ENCODE measurements at places on chromosomes 1 and 21.

- DNase-seq: peak; percentile 8
Measured at GRCh38 chr1:108750476-108751181, 4.2 kb downstream of the STXBP3 start.

DNA sequence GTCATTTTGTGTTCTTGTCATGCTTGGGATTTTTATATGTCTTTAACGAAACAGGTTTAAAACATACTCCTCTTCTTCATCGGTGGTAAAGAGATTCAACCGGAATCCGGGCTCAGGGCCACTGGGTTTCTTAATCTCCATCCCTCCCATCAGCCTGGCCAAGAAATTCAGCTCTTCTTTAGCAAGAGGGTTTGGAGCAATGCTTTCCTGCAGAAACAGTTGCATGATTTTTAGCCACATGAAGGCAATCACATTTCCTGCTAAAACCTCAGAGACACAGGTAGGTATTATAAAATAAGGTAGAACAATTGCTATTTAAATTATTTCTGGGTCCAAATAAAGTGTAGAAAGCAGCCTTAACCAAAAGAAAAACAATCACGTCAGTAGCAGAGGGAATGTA, 22.7 kb upstream of the LSM10 start:
- no peak for DNase-seq

GRCh38 chr1:38151399-38151798, 104.8 kb upstream of the POU3F1 start:
- DNase-seq: no peak

- no peak for DNase-seq
Measured at GRCh38 chr1:167094690-167095089, 815 bp downstream of the STYXL2 start.

GRCh38 chr1:17293681-17294425, 14.1 kb upstream of the PADI4 start:
- peak; percentile 17 for DNase-seq

- DNase-seq: no peak
Measured at GRCh38 chr1:208421486-208421885, 177.3 kb upstream of the PLXNA2 start.

DNA sequence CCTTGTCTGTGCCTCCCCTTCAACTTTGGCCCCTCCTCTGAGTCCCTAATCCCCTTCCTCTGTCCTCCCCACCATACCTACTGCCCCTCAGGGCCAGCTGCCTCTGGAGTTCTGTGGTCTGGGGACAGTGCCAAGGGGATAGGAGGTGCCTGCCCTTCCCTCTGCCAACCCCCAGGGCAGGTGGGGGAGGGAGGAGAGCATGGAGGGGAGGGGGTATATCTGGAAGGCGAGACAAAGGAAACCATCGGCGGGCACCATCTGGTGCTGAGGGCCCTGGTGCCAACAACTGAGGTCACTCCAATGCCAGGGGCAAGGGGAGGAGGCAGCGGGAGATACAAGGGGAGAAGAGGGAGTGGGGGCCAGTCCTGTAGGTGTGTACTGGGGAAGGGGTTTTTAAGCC, 9.6 kb downstream of the RAB25 start:
- no peak for DNase-seq

DNA sequence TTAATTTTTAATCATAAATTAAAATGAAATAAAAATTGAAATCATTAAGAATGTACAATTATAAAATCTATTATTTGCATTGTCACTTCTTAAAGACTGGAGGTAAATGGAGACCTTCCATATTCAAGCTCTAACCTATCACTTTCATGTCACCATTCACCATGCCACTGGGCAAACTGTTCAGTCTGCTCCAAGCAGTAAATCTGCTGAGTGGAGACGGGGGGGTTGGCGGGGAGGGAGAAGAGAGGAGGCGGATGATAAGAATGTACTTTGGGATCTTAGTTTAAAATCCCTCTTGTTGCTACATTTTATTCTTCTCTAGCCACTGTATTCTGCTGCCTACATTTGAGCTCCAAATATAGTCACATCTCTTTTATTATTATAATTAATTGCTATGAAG, 365.9 kb upstream of the NFIA start:
- DNase-seq: no peak

GRCh38 chr21:41716751-41717150, 50.1 kb downstream of the RIPK4 start:
- DNase-seq: no peak

DNA sequence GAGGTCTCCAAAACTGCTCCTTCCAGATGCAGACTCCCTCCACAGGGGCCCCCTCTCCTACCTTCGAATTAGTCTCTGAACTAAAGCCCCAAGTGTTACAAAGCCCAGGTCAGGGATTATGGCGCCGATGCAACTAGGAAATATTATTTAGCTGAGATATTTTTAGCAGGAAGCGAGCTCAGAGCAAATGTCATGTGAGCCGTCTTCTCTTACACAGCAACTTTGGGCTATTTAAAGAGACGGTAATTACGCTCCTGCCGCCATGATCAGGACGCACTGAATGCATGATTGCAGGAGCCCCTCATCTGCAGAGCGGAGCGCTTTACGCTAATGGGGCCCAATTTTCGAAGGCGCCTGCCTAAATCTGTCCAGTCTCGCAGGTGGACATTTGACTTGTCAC, 55.3 kb upstream of the TARDBP start:
- DNase-seq: no peak

GRCh38 chr21:46095083-46095719, 2.7 kb upstream of the COL6A2 start:
- no peak for DNase-seq

DNA sequence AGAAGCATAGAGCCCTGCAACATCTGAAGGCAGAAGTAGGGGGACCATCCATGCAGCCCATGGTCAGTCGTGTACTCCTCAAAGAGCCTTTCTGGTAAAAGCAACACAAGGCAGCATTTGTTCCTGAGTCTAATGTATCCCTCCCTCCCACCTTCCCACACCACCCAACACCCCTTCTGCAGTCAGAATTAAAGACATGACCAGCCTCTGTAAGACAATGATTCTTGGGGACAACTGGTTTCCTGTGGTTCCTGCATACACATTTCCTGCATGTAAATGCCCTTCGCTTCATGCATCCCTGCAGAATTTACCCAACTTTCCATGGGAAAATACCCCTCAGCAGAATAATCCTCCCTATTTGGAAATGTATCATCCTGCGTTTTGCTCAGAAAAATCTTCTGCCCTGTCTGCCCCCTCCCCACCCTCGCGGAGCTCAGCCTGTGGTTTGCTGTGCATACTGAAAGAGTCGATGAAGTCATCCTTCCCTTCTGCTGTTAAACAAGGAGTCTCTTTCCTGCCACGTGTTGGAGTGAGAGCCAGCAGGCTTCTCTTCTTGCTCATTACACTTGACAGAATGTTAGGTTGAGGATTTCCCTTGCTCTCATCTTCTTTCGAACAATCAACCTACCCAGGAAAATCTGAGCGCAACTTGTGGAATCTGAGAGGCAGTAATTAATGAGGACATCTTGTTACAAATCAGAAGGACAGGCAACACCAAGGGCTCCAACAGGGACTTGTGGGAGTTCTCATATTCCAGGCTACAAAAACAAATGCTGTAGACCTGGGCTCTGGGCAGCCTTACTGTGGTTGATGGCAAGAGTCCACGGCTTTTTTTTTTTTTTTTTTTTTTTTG, 4.7 kb downstream of the TNN start:
- DNase-seq: peak; percentile 31

GRCh38 chr1:154752273-154753030, 117.6 kb downstream of the KCNN3 start:
- DNase-seq: no peak

DNA sequence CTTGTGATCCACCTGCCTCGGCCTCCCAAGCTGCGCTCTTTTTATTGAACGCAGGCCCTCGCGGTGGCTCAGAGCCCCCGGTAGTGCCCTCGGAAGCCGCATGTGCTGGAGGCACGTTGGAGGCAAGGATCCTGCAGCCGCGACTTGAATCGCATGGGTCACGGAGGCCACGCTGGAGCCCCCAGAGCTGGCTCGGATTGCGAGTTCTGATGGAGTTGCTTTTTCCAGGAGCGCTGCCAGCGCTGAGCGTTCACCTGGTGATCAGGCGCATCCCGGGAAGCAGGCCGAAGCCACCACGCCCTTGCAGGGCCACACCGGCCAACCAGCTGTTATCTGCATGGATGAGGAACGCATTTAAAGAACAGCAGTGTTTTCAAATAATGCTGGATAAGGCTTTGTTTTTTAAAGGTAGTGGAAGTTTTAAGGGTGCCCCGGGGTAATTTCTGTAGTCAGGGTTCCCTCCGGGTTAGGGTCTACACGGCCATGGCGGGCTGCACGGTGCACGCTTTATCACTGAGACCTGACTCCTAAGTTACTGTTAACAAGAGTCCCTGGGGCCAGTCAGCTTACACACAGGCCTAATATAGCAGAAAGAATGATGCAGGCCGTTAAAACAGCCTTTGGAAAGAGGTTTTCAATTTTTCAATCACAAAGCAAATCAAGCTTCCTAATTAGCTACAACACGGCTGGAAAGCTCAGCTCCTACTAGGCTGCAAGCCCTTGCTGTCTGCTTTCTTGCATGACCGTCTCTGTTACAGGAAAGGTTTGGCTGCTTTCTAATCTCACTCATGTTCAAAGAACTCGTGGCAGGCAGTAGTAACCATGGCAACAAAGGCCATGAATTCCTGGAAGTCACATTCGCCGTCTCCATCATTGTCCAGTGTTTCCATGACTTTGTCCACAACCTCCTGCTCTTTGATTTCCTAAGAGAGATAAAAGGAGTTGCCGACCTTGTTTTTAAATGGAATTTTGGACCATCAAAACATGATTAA, 6.0 kb downstream of the S100B start:
- peak; percentile 78 for DNase-seq

DNA sequence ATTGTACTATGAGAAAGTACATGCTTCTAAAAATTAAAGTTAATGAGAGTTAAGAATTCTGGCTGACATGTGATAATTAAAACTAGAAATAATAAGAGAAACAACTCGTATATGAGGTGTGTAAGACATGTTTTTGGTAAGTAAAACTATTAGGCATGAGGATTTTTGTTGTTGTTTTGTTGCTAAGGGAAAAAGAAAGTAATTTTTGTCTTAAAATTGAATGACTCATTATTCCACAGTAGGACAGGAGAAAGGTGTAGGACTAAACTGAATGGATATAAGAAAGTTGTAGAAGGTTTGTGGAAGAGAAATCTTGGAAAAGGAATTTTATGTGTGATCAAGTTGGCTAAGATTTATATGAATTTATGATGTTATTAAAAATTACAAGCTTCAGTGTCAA, 54.8 kb downstream of the TBX19 start:
- peak; percentile 39 for DNase-seq

GRCh38 chr1:186421446-186421845, 39.5 kb downstream of the PDC start:
- no peak for DNase-seq

DNA sequence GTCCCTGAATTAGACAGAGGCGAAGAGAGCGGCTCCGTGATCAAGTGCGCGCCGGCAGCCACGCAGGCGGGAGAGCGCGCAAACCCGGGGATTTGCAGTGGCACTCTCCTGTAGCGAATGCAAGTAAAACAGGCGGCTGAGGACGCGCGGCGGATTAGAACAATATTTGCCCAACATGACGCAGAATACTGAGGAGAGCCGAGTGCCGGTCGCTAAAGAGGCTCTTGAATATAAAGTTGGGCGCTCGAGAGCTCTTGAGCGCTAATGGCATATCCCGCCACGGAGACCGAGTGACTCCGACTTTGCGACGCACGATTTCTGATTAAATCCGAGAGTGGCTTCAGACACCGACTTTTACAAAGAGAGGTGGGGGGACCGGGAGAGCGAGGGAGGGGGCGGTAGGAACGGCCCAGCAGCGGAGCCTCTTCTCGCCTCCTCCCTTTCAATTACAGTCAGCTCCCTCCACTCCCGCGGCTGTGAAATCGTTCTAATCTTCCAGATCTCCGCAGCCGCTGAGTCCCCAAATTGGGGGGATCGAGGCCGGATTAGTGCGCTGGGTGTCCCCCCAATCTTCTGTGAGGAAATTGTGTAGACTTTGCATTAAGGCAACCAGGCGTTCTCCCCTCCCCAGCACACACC, 2.3 kb downstream of the PAX7 start:
- no peak for DNase-seq

GRCh38 chr1:19656134-19656779, 8.4 kb upstream of the HTR6 start:
- DNase-seq: no peak

DNA sequence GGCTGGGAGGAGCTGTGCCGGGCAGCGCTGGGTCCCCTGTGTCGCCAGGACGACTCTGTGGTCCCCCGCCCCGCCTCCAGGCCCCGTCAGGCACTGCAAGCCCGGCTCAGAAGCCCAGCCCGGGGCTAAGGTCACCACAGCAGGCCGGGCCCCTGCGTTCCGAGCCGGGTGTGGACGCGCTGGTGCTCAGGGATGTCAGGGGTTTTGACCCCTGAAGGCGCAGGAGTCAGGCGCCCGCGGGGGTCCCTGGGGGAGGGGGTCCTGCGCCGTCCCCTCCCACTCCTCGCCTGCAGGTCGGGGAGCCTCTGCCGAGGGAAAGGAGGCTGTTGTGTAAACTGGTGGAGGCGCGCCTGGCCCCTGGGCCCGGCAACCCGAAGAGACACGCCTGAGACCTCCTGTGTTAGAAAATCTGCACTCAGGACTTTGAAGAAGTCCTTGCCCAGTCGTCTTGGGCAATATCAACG, 23.7 kb upstream of the TMEM54 start:
- DNase-seq: no peak

DNA sequence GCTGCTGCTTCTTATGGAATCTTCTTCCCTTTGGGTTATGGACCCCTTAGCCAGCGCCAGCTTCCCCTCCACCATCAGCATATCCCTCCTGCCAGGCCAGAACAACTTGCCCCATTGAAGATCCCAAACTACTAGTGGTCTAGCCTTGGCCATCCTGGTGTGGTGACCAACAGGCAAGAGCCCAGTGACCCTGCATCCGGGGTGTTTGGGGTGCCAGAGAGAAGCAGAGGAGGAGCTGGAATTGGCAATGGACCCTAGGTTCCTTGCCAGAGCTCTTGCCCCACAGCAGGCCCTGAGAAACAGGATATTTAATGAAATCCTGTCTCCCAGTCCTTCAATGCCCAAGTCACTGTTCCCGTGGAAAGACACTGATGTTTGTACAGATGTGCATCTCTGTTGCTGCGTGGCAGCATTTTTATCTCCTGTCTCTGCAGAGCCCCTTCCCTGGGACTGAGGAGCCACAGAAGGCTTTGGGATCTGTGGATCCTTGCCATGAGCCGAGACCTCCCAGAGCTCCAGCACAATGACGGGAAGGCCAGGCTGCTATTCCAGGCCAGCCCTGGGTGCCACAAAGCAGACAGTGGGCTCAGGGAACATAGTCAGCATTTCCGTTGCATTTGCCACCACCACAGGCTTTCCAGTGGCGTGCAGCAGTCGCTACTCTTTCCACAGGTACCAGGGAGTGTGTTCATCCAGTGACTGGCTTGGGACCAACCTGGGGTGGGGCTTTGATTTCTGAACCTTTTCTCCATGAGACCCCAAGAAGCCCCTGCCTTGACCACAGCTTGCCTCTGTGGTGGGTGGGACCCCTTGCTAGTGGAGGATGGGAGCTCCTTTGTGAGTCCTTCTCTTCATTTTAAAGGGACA, 21.6 kb downstream of the NAV1 start:
- no peak for DNase-seq

DNA sequence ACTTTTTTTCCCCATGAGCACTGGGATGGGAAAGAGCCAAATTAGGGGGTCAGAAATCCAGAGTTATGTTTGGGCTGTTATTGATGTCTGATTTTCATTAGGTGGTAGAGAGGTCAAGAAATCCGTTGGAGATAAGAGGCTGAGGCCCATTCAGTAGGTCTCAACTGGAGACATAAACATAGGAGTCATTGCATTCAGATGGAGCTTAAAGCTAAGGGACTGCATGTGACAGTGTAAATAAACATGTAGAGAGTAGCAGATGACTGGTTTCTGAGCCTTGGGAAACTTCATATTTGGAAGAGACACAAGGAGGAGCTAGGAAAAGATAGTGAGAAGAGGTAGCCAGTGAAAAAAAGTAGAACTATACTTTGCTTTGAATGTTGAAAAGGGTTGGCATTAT, 11.7 kb downstream of the PTPRC start:
- no peak for DNase-seq
